ENCODE measurements at places on chromosomes 6 and 20.
A peak's percentile ranks its signal among the peaks of the same experiment; 100 is the strongest.

DNA sequence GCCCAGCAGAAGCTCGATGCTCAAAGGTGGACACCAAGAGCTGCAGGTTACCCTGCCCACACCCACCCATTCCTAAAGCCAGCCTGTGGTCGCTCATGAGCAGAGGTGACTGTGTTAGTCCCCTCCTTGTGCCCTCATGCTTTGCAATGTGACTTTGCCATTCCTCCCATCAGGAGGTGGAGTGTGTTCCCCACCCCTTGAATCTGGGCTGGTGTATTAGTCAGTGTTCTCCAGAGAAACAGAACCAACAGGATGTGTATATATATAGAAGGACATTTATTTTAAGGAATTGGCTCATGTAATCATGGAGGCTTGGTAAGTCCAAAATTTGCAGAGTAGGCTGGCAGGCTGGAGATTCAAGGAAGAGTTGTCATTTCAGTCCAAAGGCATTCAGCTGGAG lies 54.4 kb upstream of the RNF24 start:
- no peak for DNase-seq

- no peak for DNase-seq
Observed at GRCh38 chr20:50111120-50111828, 1.7 kb downstream of the UBE2V1 start.

DNA sequence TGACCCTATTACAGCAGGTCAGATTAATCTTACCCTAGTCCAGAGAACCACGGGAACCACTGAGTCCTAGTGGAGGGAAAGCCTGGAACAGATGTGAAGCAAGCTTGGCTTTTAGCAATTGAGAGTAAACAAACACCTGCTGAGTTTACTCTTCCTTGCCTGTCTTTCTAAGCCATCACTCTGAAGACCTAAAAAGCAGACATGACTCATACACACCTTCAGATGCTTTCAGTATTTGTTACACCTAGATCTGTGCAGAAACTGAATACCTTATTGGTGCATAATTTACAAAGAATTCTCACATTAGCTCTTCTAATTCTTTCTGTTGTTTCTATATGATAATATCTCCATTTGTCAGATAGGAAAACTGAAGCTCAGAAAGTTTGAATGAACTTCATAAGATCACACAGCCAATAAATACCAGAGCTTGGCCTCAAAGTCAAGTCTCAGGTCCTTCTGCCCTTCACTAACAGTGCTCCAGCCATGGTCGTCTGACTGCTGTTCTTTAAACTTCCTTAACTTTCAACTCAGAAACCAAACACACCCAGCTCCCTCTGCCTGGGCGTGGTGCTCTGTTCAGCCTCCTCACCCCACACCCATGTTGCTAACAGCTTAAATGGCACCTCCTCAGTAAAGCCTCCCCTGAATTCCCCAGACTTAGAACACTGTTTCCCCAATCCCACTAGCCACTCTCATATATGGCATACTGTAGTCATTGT lies 8.6 kb upstream of the GABBR1 start:
- DNase-seq: no peak

DNA sequence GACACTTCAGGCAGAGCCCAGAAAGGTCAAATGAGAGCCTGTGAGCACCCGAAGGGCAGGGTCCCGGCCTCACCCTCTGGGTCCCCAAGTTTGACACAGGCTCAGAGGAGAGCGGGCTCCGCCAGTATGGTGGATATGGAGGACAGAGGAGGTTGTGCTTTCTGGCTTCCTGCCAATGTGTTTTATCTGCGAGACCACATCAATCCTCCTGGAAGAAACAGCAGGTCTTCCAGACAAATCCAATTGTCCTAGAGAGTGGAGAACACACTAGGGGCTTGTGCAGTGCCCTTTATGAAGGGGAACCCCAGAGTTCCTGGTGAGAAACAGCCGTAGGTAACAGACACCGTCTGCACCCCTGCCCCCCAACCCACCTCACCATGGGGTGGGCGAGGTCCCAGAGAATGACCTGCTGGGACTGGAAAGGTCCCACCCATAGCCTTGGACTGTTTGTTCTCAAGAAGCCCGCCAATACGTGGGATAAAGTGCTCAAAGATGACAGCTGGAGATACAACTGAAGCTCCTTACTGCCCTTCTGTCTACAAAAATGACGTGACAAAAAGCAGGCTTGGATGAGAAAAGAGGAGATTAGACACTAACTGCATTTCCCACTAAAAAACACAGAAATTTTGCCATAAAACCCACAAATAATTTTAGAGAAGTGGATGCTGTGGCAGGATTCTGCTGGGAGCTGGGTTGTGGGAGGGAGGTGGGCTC lies 23.9 kb upstream of the SSTR4 start:
- no peak for DNase-seq

GRCh38 chr6:129730477-129731165 lies 20.6 kb upstream of the ARHGAP18 start:
- no peak for DNase-seq

DNA sequence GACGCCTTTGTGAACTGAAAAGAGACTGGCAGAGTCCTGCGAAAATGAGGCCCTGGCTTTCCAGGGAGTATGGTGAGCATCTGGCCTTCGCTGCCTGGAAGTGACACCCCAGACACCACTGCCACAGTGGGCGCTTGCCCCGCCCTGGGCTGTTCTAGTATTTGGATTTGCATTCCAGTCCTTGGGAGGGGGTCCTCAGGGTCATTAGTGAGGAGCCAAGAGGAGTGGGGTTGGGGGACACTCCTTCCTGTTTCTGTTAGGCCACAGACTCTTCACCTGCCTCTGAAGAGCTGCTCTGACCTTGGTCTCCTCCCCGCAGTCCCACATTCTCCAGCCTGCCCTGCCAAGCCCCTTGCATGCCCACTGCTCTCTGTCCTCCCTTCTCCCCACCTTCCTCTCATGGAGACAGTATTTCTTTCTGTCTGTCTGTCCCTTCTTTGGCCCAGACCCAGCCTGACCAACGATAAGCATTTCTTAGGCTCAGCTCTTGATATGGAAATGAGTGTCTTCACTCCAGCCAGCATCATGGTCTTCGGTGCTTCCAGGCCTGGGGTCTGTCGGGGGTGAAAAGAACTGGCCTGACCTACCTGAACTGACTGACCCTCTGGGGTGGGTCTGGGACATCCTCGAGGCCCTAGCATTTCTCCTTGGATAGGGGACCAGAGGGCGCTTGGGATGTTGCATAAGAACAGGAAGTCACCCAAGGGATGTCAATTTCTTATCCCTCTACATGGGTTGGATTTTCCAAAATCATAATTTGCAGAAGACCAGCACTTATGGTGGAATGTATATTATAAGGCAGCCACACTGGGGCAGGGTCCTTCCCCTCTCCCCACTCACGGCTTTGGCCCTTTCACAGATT lies 19.4 kb downstream of the SLC9A8 start:
- DNase-seq: no peak

DNA sequence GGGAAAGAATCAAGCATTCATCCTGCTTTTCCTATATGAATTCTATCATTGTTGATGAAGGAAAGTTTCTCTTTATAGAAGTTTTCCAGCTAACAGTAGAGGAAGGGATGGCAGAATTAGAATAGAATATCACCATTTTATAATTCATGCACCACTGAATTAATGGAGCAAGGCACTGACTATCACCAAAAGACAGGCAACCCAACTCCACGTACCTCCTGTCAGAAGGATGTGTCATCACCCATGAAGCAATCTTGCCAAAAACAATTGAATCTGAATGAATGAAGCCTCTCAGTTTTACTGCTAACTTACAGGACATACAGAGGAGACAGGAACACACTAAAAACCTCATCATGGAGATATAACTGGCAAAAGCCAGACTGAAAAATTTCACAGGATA lies 122.4 kb downstream of the NFATC2 start:
- no peak for DNase-seq

GRCh38 chr20:382291-383115 lies 1.9 kb downstream of the TRIB3 start:
- DNase-seq: no peak

DNA sequence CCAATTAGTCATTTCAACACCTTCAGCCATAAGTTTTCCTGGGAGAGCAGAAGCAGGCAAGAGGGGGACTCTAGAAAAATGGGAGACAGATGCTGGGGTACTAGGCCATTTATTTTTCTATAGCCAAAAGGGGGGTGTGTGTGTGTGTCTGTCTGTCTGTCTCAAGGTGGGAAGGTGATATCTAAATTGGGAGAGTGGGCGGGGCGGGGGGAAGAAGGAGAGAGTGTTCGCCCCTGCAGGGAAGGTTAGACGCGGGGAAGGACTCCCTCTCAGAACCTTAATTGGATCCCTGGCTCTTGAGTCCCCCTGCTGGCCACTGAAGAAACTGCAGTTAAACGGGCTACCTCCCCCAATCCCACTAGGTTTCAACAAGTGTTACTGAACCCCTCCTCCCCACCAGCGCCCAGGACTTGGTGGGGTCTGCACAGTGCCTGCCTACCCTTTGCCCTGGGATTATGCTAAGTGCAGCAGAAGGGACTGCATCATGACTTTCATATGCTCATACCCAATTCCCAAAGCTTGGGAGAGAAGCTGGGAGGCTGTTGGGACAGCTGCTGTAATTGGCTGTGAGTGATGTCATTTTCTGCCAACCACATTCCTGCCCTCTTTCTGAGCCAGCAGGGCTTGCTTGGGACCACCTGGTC lies 45.8 kb downstream of the FOXP4 start:
- DNase-seq: peak; percentile 63
